ENCODE measurements at places on chromosomes 2 and 18.

DNA sequence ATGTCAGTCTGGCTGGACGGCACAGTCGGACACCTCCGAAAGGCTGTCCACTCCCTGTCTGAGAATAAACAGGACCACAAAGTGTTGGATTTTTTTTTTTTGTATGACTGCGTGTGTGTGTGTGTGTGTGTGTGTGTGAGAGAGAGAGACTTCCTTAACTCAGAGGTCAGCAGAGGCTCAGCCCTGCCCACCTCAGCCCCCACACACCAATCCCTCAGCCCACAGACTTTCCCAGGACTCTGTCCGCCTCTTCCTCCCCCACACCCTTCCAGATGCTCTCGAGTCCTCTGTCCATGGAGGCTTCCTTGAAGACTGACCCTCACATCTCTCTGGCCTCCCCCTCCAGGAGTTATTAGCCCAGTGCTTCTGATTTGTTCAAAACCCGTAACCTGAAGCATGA, 147.3 kb downstream of the BCL11A start:
- DNase-seq = no peak

DNA sequence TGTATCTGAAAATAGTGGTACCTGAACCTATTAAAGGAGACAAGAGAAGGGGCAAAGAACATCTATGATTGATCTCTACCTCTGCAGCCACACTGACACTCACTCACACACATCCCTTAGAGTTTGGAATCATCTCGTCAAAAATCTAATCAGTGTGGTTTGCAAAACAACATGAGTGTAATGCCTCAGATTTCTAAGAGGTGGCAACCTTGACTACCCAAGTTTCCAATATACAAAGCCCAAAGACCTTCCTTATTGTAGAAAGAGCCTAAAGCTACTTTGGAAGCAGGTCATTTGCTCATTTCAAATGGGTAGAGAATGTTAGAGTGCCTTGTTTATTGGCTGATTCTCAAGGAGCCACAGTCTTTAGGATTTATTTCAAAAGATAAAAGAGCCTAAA, 444.9 kb downstream of the ARHGAP15 start:
- no peak for DNase-seq

DNA sequence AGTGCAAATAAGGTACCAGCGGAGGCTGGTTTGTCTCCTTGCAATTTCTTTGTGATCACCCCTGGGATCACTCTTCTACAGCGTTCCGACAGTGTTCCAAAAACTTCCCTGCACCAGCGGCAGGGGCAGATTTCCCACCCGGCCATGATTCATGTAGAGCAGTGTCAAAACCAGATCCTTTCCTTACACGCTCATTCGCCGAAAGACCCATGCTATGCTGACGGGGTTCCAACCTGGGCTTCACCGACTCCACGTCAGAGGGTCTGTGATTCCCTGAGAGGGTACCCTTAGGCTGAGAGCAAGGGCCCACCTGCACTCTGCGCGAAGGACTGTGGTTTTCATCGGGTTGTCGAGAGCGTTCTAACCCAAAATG, 423 bp upstream of the TTC27 start:
- DNase-seq = peak; percentile 7

GRCh38 chr2:36696533-36696932, at the start of gene VIT:
Gene VIT, plus strand, starts transcription at chr2:36696707. Its CDS starts 19,664 bp downstream, at chr2:36716371.
- no peak for DNase-seq

- DNase-seq = no peak
Measured at GRCh38 chr2:119385466-119385865, 18.7 kb downstream of the DBI start.

DNA sequence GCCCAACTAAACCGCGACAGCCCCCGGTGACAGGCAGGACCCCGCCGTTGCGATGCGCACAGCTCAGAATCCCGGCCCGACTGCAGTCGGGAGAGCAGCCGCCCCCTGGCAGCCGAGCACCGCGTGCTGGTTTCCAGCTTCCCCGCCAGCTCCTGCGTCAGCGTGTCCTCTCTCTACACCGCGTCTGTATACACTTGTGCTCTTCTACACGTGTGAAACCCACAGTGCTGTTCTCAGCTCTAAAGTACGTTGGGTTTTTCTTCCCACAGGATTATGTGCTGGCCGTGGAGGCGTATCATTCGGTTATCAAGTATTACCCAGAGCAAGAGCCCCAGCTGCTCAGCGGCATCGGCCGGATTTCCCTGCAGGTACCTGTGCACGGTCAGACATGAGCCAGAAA, 54.0 kb downstream of the ADI1 start:
- DNase-seq = no peak

GRCh38 chr2:21326152-21326551, 202.4 kb downstream of the TDRD15 start:
- DNase-seq = no peak

DNA sequence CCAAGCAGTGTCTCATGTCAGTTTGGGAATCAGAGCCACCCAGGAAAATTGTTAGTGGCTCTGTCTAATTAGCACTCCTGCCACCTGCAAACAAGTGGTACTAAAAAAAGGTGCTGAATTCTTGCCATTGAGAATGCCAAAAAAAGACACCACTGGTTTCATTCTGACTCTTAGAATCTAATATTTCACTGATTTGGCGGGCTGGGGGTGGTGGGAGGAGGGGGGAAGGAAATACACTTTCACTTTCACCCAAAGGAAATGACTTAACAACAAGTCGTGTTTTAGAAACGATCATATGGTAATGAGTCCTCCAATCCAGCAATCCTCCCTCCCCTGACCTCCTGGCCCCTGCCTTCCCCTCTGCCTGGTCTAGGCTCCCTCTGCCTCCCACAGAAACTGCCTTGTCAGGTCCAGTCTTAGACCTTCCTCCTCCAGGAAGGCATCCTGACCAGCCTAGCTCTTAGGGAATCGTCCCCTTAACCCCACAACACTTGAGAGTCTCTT, 4.4 kb upstream of the KLHL29 start:
- DNase-seq = no peak

- DNase-seq = no peak
Measured at GRCh38 chr2:150127346-150127990, 360.0 kb downstream of the RND3 start.

Measured in stimulated activated CD8-positive, alpha-beta memory T cell treated with anti-CD3 and anti-CD28 coated beads, Interleukin-4, amount 100 ng/mL, for 1 hour (primary cell).